Calu3 (cell line): ENCODE measurements at places on chromosomes 1 and 21. TPM values are rescaled to one million over a fixed set of nuclear protein-coding genes. Genes with fewer than 3 reads are reported as not detected.

The NBPF26 gene
- 16.4 and 17.3 TPM in 2 replicates for total RNA-seq

The CFAP57 gene
- total RNA-seq, result 0.26 and 0.56 TPM in 2 replicates

The IGSF3 gene
- total RNA-seq, result 13.2 and 15.3 TPM in 2 replicates

The DISC1 gene
- 6.6 and 9.8 TPM in 2 replicates for total RNA-seq

The CLEC20A gene
- total RNA-seq, result not detected in 2 replicates
